ENCODE measurements at places on chromosomes 11 and 22.

GRCh38 chr22:36985211-36985889 is 33.9 kb downstream of the TST start:
- no peak for DNase-seq

DNA sequence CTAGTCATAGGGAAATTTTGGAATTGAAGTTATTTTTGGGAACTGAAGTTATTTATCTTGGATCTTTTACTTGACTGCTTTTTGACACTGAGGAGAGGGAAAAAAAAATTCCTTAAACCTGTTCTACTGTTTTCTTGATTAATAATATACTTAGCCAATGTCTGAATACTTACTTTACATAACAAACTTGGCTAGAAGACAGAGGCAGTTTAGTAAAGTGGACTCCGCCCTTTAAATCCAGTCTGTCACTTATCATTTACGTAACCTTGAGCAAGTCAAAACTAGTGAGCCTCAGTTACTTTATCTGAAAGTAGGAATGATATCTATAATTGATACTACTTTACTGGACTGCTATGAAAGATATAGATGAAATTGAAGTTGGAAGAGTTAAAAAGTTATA is 19.5 kb downstream of the CTSC start:
- no peak for DNase-seq

DNA sequence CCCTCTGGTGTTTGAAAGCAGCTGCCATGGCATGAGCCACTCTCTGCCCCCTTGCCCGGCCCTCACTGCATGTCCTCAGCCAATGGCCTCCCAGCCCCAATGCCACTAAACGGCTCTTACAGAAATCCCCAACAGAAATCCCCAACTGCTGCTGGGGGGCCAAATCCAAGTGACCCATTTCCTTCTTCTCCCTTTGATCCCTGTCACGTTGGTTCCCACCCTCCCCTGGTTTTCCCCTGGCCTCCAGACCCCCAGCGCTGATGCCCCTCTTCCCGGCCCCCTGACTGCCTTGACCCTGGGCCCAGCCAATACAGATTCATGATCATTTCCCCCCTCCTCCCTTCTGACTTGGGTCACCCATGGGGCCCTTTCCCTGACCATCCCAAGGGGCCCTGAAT is 30.9 kb downstream of the IGLL1 start:
- no peak for DNase-seq

DNA sequence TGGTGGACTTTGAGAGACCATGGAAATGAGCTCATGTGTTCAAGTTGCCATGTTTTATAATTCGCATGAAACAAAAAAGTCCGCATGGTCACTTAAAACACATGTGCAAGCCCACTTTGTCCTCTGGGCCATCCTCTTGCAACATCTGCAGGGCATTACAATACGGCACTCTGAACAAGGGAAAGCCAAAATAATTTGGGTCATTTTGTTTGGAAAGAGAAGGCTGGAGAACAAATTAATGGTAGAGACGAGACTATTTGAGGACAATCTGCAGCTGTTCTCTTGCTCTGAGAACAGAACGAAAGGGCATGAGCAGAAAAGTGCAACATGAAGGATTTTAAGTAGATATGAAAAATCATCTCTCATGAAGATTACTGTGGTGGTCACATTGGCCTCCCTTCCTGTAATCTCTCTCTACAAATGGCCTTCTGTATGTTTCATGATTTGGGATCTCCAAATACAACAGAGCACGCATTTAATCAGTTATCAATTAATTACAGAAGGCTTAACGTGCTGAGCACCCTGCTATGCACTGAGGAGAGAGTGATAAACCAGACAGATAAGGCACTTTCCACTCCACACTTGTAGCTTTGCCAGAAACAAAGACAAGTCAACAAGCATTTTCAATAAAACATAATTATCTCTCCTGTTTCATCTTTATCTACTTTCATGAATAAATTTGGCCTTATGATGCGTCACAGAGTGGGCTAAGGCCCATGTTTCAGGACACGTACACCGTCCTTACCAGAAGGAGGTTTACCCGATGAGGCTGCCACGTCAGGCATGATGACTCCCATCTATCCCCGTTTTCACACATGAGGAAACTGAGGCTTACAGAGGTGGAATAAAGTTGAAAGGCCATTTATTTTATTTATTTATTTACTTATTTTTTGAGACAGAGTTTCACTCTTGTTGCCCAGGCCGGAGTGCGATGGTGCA is 384.1 kb downstream of the LARGE1 start:
- no peak for DNase-seq

DNA sequence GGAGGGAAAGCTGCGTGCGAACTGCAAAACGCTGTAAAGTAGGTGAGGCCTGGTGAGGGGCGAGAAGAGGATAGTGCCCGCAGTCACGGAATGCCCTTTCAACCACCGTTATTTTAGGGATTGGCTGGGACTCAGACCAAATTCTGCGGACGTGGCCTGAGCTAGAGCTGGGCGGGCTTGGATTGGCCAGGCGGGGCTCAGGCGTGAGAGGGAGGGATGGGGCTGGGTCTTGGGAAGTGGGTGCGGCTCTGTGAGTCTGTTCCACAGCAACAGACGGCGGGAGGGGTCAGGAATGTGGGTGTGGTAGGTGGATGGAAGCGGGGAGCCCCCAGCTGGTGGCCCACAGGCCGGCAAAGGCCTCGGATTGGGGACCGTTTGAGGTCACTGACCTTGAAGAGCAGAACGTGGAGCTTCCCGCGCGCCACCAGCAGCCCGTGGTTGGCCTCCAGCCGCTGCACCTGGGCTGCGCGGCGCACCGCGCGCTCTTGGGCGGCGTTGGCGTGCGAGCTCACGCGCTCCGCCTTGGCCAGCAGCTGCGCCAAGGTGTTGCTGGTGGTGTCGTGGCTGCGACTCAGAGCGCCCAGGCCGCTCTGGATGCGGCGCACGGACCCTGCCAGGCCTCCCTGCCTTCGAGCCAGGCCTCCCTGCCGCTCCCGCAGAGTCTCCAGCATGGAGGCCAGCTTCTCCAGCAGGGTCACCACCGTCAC is 444 bp downstream of the CAVIN3 start:
- DNase-seq: peak; percentile 90
